Activated CD4-positive, alpha-beta T cell treated with anti-CD3 and anti-CD28 coated beads, Interleukin-2, amount 50 U/mL, for 24 hours (primary cell): ENCODE measurements at places on chromosomes 3 and 15.

DNA sequence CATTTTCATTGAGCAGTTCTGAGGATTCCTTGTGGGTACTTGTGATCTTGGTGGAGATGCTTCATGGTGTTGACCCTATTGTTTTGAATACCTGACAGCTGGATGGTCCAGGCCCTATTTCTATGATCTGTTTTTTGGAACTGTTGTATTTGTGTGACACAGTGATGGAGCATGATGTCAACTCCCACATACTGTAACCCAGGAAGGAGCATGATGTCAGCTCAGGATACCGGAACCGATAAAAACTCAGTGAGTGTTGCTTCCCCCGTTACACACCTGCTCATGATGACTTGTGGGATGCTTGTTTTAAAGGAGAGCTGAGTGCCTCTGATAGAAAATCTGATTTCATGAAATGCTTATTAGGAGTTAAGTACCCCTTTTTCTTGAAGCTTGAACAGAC, 45.1 kb downstream of the ZBTB38 start:
- no peak for DNase-seq

DNA sequence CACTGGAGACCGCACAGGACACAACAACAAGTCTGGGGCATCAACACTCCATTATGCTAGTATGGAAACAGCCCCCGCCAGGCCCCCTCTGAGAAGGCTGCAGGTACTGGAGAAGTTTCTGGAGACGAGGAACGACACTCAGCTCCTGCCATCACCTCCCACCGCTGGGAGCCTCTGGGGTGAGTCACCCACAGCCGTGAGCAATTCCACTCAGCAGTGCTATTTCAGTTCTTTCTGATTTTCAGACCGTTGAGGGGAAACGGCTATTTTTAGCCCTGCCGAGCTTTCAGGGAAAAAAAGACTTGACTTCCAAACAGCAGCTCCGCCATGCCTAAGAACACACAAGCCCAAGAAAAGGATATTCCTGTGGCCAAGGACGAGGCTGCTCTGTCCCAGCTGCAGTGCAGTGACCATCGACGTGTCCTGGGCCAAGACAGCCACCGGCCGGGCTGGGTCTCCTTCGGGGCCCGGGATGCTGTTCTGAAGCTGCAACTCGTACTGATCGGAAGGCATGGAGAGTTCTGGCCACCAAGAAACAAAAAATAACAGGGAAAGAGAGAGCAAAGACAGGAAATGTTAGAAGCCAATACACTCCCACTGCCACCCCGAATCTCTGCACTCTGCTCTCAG, 40.8 kb downstream of the NUP210 start:
- no peak for DNase-seq

DNA sequence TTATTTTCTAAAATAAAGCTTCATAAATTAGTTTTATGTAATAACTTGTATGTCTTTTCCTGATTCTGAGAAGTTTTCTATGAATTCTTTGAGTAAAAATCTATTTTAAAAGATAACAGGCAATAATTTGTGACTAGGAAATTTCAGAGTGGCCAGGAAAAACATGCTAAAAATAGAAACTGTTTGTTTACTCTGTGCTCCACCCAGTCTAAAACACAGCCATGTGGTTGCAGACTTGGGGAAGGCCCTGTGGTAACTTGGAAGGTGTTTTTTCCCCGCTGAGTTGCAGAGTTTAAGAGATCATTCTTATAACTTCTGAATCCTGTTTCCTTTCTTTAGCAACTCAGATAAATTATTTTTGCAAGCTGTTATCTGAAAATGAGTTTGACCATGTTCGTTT, 21.9 kb downstream of the PLCL2 start:
- no peak for DNase-seq

GRCh38 chr3:6228958-6229683, 631.8 kb upstream of the GRM7 start:
- DNase-seq, result no peak

DNA sequence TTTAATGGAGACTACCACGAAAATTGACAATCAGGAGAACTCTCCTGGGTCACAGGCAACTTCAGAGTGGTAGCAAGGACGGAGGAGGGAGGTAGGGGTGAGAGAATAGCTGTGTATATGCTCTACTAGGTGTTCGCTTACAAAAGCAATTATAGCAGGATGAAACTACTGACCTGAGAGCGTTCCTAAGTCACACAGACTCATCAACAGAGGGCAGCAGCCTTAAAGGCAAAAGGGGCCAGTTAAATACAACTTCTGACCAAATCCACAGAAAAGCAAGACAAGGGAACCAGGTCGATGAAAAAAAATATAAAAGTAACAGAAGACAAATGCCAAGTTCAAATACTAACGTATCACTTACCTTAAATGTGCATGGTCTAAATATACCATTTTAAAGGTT, 894.6 kb downstream of the PLOD2 start:
- DNase-seq, result no peak

- no peak for DNase-seq
Measured at GRCh38 chr3:44321335-44321734, 17.2 kb upstream of the TCAIM start.

GRCh38 chr3:49826016-49826415, 12.3 kb upstream of the UBA7 start:
- no peak for DNase-seq

GRCh38 chr15:84391191-84391590, 155.6 kb downstream of the GOLGA6L4 start:
- DNase-seq, result no peak

GRCh38 chr15:29429584-29429983, 160.0 kb upstream of the NSMCE3 start:
- no peak for DNase-seq

DNA sequence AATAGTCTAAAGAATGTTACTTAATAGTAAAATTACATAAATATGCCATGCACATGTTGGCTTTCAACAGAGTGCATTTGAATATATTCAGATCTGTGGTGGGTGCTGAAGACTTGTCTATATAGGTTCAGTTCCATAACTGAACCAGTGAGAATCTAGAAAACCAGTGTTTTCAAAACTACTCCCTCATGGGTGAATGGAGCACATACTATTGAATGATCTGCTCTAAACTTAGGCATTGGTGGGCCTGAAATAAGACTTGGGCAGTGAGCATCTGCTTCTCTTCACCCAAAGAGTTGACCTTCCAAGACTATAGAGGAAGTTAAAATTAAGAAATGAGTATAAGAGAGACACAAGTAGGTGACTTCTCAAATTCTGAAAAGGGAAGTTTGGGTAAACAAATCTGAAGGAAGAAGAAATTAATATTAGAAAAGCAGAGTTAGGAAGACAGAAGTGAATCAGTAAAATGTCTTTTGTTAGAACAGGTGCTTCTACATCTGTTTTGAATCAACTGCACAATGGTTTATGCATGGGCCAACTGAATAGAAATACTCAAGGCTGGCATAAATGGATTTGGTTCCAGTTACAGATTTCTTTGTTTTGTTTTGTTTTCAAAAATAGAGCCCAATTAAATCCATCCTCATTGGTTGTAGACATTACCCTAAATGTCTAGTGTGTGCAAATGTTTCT, 19.3 kb downstream of the ALCAM start:
- no peak for DNase-seq

DNA sequence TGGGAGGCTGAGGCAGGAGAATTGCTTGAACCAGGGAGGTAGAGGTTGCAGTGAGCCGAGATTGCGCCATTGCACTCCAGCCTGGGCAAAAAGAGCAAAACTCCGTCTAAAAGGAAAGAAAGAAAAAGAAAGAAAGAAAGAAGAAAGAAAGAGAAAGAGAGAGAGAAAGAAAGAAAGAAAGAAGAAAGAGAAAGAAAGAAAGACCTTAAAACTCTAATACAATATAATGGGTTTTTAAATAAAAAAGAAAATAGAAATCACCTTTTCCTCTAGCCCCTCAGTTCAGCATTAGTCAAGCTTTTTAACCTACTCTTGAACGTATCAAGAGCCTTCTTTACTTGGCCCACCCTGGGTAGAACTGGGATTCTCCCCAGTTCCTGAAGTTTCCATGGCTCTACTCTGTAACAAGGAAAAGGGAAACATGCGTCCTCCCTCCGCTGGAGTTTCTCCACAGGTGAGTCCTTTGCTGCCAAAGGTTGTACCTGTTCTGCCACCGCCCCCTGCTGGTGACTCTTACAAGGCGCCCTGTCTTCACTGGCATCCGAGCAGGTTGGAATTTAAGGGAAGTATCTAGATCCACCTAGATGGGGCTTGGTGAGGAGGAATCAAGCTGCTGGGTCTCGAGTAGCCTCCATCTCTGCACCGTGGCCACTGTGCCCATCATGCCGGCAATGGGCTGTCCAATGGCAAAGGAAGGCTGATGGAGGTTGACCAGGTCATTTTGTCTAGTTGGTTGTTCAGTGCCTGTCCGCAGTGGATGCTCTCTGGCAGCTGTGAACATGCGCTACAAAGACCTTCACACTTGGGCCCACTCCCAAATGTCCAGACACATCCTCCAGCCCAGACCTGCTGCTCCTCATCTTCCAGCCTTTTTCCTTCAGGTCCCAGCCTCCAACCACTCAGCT, 20.6 kb upstream of the EPHB3 start:
- DNase-seq, result peak; percentile 66

- no peak for DNase-seq
Measured at GRCh38 chr3:136262559-136262958, 12.4 kb downstream of the PCCB start.

DNA sequence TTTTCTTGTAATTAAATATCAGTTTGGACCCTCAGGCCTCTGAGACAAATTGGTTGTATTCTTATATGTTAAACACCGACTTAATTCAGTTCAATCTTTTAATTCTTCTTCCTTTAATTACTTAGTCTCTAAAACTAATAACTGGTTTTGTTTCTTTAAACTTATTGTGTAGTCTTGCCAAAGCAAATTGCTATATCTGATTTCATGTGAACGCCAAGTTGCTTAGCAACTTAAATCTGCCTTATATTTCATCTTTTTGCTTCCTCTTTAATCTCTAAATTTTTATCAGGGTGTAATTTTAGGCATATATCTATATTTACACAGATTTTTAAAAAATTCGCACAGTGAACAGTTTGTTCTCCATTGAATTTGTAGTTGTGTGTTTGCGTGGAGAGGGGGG, 82.2 kb downstream of the CADM2 start:
- no peak for DNase-seq

DNA sequence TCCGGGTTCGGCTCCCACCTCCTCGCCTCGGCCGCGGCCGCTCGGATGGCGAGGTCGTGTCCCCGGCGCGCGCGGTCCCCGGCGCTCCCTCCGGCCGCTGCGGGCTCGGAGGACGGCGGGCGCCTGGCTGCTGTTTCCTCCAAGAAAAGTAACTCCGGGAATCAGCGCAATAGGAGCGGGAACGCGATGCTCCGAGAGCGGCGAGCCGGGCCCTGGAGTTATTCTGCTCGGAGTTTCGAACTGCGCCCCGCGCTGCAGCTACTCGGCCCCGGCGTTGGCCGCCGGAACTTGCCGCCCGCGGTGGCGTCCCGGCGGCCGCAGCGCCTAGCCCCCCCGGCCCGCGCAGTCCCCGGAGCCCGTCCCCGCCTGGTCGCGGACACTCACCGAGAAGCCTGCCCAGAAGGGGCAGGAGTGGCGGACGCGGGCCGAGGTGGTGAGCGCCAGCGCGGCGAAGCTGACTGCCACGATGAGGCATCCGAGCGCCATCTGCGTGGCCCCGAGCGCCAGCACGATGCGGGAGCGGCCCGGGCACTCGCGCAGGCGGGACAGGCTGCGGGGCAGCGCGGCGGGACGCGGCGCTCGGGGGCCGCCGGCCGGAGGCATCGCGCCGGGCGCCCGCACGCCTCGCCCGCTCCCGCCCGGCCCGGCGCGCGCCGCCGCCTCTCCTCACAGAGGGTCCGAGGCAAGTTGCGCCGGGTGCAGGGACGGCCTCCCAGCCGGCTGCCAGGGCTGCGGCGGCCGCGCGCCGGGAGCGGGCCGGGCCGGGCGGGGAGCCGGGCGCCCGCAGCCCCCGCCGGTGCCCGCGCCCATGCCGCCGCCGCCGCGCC, 251.9 kb downstream of the TJP1 start:
- DNase-seq, result no peak

DNA sequence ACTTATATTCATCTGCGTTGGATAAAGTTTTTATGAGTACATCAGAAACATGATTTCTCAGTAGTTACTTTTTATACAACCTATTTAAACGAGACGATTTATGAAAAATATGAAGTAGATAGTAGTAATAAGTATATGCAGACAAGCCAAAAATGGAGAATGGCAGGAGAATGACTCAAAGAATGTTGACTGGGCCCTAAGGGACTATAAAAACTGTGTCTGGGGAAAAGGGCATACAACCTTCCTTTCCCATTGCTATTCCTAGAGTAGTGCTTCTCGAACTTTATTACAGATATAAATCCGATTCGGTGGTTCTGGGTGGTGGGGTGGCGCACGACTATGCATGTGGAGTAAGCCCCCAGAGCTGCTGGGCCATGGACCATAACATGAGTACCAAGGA, 558.5 kb downstream of the FOXP1 start:
- DNase-seq, result no peak

GRCh38 chr3:2098398-2099027, at the start of gene CNTN4:
Gene CNTN4, plus strand, starts transcription at chr3:2098866.
- DNase-seq, result no peak

DNA sequence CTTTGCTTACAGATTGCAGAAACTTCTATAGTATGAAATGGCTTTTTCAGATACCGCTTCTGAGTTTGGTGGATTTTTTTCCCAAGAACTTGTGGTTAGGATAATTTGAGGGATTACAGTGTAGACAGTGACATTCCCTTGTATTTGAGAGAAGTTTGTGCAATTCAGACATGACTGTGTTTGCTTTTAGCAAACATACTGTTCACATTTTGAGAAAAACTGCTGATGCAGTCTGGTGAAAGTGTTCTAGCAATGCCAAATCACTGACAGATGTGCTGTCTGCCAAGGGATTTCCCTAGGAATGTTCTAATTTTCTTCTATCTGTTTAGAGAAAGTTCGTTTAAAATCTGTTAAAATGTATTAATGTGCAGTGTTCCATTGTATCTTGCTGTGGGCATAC, 652.6 kb downstream of the FHIT start:
- no peak for DNase-seq
